ENCODE measurements at places on chromosomes 1 and 21.

DNA sequence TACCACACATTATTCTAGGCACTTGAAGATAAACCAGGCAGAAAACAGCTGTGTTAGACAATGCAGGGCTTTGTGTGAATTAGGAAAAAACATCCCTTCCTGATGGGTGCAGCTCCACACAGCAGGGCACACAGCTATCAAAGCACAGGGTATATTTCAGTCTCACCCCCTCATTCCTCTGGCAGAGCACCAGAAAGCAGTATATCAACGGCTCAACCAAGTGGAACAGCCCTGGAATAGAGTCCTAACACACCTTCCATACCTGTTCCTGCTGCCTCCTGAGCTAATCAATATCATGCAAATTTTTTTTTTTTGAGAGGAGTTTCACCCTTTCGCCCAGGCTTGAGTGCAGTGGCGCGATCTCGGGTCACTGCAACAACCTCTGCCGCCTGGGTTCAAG is 32.1 kb downstream of the LYST start:
- no peak for DNase-seq

DNA sequence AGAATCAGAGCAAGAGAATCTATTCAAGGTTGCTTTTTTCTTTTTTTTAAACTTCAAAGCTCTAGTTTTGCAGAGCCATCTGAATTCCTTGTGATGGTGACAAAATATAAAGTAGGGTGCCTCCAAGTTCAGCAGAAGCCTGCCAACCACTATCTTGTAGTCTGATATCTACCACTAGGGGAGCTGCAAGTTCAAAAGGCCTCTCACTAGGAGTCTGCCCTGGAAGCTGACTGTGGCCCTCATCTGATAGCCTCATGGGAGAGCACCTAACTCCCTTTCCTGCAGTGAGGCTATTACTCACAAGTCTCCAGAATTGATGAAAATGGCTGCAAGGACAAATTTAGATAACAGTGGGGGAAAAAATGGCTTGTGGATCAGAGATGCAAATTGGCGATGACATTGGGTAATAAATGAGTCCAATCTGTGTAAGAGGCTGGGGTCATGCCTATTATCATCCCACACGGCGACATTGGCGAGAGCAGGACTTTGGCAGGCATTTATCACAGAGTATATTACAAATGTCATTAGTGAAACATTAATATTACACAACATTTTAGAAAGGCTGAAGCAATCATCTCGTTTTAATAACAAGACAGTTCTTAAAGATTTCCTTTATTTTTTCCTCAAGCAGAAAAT is 10.7 kb upstream of the ZP4 start:
- DNase-seq: no peak

DNA sequence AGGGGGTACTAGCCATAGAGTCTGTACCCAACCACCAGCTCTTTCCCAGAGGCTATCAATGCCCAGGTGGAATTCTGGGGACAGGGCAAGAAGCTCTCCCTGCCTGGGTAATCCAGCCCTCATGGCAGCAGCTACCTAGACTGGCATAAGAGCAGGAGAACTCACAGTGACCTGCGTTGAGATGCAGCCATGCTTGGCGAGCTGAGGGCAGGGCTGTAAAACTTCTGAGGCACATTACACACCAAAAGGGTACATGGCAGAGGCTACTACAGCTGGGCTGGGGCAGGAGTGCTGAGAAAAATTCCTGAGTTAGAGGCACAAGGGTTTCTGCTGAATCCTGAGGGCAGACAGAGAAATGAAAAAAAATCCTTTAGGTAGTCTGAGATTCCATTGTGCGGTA is 927.9 kb upstream of the B3GALT2 start:
- DNase-seq: no peak

DNA sequence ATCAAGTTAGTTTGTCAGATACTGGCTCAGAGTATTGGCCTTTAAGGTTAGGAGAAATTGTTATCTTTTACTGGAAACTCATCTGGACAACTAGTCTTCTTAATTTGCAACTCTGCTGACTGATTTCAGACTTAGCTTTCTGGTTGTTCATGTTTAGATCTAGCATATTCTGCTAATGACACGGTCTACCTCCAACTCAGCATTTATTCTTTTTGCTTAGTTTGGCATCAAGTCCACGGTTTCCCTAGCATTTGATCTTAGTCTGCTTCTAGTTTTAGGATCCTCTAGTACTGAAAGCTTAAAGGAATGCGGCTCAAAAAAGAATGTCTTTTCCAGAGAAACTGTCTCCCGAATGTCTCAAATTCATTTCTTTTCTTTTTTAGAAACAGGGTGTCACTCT is 75.6 kb upstream of the SLFNL1 start:
- no peak for DNase-seq

GRCh38 chr21:25895565-25896205 is 160.9 kb downstream of the GABPA start:
- no peak for DNase-seq

DNA sequence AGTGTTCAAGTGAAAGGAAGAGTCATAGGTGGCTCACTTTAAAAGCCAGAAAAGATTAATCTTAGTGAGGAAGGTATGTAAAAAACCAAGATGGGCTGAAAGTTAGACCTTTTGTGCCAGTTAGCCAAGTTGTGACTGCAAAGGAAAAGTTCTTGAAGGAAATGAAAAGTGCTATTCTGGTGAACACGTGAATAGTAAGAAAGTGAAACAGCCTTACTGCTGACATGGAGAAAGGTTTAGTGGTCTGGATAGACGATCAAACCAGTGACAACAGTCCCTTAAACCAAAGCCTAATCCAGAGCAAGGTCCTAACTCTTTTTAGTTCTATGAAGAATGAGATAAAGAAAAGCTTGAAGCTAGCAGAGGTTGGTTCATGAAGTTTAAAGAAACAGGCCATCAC is 106.4 kb downstream of the CTH start:
- no peak for DNase-seq

DNA sequence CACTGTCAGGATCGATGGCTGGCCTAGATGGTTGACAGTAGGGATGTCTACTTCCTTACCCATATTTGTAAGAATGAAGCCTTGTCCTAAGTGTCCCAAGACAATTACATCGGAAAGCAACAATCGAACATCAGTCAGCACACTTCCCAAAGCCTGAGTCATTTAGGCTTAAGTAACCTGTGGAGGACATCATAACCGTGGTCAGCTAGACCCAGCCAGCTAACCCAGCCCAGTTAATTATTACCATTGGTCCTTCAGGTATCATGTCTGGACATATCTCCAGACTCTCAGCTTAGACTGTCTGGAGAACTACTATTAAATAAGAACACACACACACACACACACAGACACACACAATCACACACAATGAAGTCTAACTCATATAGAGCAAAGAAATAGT is 264.7 kb downstream of the TRABD2B start:
- no peak for DNase-seq

DNA sequence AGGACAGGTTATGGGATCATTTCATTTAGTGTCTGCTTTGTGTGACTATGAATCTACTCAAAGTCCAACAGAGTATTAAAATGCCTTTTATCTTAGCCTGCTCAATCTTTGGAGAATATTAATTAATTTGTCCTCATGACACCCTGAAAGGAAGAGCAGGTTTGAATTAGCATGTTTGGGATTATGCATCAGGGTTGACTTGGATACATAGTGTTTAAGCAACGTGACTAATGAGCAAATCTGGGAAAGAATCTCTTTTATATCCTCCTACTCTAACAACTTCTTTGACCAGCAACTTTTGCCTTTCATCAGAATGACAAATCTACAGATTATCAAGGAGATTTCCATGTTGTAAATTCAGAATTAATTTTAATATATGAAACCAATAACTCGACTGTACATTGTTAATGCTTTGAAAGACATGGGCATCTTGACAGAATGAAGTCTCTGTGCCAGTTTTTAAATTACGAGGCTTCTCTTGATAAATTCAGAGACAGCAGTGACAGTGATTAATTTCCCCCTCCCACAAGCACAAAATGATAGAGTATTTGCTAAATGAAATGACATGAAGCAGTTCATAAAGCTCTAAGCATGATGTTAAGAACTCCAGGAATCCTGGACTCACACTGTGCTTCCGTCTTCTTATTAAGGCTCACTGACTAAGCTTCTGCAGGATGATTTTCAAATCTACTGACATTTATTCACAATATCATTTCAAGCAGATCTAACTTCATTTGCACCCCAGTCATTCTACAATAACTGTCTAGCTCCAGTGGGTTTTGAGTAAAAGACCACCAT is 156.5 kb downstream of the PCNX2 start:
- DNase-seq: no peak

DNA sequence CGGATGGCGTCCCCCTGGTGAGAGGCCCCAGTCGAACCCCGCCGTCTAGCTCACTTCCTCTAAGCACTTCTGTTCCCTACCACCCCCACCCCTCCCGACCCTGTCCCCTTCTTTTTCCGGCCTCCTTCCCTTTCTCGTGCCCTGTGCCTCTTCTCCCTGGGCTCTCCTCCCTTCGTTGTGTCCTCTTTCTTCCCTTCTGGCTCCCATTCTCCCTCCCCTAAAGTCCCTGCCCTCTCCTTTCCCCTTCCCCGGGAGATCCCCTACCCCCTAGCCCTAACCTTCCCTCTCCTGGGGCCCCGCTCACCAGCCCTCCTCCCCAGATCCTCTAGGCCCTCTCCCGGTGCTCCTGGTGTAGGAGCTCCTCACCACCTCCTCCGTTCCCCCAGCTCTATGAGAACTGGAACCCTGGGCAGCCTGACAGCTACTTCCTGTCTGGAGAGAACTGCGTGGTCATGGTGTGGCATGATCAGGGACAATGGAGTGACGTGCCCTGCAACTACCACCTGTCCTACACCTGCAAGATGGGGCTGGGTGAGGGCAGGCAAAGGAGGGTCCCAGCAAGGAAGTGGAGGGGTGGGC is 15.9 kb downstream of the BCAN start:
- no peak for DNase-seq

DNA sequence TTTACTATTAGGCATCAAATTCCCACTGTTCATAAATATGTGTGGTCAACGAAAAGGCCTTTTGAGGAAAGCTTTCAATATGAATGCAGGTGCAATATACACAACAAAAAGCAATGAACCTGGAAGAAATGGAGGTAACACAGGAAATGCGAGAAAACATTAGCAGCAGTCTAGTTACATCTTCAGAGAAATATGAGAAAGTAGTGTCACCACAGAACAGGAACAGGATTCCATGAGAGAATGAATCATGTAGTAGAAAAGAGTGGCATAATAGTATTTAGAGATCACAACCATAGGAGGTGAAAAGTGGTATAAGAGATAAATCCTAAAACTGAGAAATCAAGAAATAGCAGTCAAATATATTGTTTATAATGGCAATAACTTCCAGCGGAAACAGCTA is 103.7 kb downstream of the AK5 start:
- DNase-seq: no peak

- DNase-seq: no peak
These were observed 29.8 kb upstream of the RC3H1 start for GRCh38 chr1:174051956-174052355.

DNA sequence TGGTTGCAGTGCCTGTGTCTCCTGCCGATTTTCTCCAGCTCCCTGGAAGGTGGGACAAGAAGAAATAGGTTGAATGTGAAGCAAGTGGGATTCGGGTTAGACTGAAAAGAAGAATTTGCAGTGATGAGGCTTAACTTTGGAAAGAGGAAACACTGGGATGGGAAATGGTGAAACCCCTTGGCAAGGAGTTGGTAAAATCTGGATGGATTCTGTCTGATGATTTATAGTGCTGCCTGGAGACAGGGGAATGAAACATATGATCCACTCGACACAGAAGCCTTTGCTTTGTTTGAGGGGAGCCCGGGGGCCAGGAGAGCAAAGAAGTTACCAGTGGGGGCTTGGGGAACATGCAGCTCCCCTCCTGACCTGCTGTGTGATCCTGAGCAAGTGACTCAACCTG is 67.2 kb downstream of the UBIAD1 start:
- no peak for DNase-seq

- DNase-seq: no peak
These were observed 1.9 kb downstream of the TMEM53 start for GRCh38 chr1:44672254-44672955.

GRCh38 chr1:183635606-183636333 is at the start of gene ARPC5:
Gene ARPC5 (minus strand): TSS chr1:183635783. CDS start chr1:183635659, 124 bp downstream.
- DNase-seq: peak; percentile 96

- no peak for DNase-seq
These were observed 28.6 kb downstream of the AK4 start for GRCh38 chr1:65176591-65176990.

DNA sequence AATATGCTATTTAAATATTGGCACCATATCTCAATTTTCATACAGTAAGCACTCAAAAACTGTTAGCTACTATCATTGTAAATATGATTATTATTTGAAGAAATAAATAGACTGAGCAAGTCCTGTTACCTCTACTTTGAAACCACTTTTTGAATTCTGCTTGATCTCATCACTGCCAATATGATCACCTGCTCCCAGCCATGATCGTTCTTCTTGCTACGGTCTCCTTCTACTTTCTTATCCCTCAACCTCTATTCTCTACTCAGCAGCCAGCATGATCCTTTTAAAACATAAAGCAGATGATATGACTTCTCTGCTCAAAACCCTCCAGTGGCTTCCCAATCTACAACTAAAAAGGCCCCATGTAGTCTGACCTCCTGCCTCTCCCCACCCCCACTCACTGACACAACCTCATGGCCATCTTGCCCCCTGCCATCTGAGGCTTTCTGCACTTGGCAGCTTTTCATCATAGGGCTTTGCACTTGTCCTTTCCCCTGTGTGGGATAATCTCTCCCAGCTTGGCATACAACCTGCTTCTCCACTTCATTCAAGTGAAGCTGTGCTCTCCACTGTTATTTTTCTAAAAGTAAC is 27.2 kb downstream of the CD34 start:
- no peak for DNase-seq

- no peak for DNase-seq
These were observed 3.2 kb downstream of the ELF3 start for GRCh38 chr1:202013603-202014002.

DNA sequence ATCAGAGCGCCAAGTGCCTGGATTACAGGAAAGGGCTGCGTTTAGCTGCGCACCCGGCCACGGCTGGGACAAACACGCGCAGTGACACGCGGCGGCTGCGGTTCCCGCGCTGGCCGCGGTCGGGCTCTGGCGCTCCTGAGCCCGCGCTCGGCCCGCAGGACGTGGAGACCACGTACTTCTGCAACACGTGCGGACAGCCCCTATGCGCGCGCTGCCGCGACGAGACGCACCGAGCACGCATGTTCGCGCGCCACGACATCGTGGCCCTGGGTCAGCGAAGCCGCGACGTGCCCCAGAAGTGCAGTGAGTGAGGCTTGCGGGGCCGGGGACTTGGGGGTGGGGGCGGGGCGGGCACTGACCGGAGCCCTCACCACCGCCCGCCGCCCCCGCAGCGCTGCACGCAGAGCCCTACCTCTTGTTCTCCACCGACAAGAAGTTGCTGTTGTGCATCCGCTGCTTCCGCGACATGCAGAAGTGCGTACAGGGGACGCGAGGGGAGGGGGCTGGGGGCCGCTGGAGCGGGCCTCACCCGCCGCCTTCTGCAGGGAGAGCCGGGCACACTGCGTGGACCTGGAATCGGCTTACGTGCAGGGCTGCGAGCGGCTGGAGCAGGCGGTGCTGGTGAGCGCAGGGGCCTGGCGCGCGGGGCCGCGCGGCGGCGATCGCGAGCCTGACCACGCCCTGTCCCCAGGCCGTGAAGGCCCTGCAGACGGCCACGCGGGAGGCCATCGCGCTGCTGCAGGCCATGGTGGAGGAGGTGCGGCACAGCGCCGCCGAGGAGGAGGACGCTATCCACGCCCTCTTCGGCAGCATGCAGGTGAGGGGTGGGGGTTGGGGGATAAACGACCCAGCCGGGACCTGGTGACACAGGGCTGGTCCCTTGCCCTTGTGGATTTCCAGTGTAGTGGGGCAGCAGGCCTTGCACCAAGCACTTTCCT is 3.1 kb downstream of the RNF207 start:
- no peak for DNase-seq

All from stimulated activated CD4-positive, alpha-beta T cell treated with anti-CD3 and anti-CD28 coated beads, Interleukin-12 subunit alpha, Interleukin-12 subunit beta, amount 100 ng/mL, for 24 hours (primary cell).